ENCODE measurements at places on chromosomes 2 and 18.

- no peak for DNase-seq
These were observed 530.8 kb upstream of the ZNF804A start for GRCh38 chr2:184067502-184067901.

DNA sequence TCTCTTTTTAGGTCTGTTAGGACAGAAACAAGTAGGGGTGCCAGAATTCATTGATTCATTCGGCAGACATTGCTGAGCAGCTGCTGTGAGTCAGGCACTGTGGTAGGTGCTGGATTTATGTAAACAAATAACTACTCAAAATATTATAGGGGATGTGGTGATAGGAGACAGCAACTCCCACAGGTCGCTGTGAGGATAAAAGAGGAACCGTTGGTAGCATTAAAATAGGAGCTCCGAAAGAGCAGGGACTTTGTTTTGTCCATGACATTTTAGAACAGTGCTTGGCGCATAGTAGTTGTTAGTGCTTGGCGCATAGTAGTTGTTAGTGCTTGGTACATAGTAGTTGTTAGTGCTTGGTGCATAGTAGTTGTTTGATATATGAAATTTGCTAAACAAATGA lies 29.2 kb downstream of the ATP6V1C2 start:
- no peak for DNase-seq

DNA sequence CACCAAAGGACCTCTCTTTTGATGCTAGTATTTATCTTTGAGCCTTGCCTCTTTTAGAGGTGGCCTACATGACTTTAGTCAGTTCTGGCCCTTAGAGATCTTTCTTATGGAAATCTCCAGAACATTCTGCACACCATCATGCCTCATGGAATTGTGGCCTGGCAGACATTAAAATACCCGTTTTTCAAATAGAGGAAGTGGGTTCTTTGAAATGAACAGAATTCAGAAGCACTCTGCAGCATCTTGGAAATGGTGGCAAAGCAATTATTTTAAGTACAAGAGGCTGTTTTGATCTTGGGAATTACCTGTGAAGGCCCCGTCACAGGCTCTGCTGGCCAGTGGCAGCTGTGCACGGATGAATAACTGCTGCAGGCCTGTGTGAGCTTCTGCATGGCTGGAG lies 40.7 kb upstream of the APCDD1 start:
- DNase-seq = no peak

DNA sequence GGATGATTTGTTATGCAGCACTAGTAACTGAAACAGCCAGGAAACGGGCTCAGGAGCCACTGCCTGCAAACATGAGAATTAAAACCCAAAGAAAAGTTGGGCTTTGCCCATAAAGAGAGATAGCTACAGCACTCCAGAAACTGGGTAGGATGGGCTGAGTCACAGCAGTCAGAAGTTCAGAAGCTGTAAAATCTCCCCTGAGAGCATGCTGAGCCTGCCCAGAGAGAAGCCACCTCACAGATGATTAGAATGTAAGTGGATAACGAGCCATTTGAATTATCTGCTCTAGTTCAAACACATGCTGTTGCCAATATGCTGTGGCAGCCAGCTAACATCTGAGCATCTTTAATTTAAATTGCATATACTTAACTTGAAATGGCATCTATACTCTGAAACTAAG lies 388.1 kb upstream of the ACVR2A start:
- no peak for DNase-seq

GRCh38 chr2:72454189-72454588 lies 306.5 kb upstream of the CYP26B1 start:
- no peak for DNase-seq

DNA sequence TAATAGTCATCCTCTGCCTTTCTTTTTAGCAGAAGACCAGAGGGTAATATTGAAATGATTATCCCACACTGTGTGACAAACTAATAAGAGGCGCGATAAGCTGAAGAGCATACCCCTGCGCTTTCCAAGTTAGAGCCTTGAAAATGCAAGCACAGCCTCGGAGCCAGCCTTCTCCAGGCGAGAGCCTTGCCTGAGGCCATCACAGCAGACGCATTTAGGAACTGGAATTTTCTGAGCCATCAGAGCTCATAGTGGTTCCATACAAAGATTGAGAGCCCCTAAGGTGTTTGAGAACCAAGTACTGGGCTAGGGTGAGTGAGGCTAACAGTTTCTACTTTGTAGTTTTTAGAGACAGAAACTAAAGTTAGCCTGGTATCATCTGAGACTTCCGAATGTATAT lies 19.9 kb downstream of the PSMG2 start:
- no peak for DNase-seq

GRCh38 chr2:62706721-62707521 lies 1.4 kb downstream of the EHBP1 start:
- DNase-seq = no peak

- DNase-seq = no peak
These were observed 103.9 kb upstream of the ACVR1 start for GRCh38 chr2:157980020-157980419.

GRCh38 chr2:117858892-117859531 lies 44.5 kb downstream of the DDX18 start:
- DNase-seq = no peak

DNA sequence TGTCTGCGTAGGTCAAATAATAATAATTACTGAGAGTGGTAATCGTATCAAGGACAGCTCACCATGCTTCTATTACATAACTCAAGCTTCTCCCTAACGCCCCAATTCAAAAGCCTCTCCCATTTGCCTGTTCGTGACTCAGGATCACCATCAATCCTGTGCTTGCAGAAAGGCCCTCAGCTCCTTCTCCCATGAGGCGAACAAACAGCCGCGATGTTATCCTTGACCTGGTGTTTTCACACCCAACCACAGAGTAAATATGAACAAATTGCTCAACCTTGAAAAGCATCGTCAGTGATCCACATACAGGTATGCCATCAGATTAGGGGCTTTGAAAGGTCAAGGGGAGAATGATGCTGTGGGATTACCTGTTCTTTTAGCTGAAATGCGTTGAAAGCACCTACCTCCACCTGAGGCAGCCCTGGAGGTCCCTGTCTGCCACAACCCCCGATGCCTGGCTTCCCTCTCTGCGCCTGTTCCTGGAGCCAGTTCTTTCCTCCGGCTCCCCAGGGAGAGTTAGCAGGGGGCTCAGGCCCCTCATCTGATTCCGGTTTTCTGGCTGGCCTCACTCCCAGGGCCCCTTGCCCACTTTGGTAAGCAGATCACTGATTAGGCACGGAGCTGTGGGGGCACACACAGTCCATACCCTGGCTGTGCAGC lies 39.1 kb upstream of the ODC1 start:
- no peak for DNase-seq

- no peak for DNase-seq
These were observed 108.9 kb upstream of the XPO1 start for GRCh38 chr2:61647044-61647443.

- no peak for DNase-seq
These were observed 14.8 kb upstream of the PROC start for GRCh38 chr2:127403460-127403859.

DNA sequence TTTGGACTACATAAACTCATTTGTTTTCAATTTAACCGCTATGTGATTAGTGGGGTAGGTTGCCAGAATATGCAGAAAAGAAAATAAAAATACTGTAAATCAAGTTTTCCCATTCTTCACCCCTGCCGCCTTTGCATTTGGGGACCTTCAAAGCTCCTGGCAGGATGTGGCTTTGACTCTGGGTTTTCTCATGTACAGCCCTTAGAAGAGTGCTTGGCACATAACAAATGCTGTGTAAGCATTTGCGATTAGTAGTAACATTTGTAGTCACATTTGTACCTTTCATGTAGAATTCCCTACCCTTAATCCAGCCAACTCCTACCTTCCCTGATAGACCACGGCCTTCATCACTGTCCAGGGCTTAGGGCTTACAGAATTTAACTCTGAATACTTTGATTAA lies 262.6 kb downstream of the MREG start:
- DNase-seq = no peak

GRCh38 chr2:126413079-126413478 lies 242.9 kb upstream of the GYPC start:
- no peak for DNase-seq

GRCh38 chr2:25103287-25103871 lies 61.5 kb downstream of the EFR3B start:
- no peak for DNase-seq

GRCh38 chr2:15311926-15312325 lies 249.2 kb downstream of the NBAS start:
- no peak for DNase-seq

DNA sequence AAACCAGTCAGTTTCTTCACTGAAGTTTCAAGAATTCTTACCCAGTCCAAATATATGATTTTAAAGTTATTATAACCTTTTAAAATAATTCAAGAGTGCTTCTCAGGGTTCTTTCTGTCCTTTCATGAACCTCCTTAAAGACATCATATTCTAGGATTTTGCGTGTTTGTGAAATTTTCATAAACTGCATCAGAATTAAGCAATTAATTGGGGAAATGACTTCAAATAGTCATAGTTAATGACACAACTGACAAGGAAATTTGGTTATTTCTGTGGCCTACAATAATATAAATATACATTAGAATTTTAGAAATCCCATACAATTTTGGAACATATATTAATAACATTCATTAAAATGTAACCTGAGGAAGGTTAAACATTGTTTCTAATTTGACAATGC lies 10.5 kb downstream of the CYP27A1 start:
- no peak for DNase-seq

GRCh38 chr18:74040459-74041332 lies 106.9 kb downstream of the FBXO15 start:
- peak; percentile 24 for DNase-seq

DNA sequence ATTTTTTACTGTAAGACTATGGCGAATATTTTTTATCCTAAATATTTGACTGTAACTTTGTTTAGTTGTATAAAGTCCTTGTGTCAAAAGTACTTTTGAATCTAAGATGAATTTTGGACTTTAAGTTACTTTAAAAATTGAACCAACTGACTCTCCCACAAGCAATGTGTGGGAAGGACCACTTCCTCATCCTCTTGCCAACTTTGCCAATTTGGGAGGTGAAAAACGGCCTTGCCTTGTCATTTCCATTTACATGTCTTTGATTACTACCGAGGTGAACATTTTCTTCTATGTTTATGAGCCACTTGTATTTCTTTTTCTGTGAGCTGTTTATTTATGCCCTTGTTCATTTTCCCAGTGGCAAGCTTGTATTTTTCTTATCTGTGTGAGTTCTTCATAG lies 12.8 kb upstream of the MSGN1 start:
- no peak for DNase-seq

- DNase-seq = no peak
These were observed 81.5 kb upstream of the SLC66A3 start for GRCh38 chr2:11073776-11074175.

- peak; percentile 46 for DNase-seq
These were observed 401.2 kb downstream of the GALR1 start for GRCh38 chr18:77650799-77651385.

DNA sequence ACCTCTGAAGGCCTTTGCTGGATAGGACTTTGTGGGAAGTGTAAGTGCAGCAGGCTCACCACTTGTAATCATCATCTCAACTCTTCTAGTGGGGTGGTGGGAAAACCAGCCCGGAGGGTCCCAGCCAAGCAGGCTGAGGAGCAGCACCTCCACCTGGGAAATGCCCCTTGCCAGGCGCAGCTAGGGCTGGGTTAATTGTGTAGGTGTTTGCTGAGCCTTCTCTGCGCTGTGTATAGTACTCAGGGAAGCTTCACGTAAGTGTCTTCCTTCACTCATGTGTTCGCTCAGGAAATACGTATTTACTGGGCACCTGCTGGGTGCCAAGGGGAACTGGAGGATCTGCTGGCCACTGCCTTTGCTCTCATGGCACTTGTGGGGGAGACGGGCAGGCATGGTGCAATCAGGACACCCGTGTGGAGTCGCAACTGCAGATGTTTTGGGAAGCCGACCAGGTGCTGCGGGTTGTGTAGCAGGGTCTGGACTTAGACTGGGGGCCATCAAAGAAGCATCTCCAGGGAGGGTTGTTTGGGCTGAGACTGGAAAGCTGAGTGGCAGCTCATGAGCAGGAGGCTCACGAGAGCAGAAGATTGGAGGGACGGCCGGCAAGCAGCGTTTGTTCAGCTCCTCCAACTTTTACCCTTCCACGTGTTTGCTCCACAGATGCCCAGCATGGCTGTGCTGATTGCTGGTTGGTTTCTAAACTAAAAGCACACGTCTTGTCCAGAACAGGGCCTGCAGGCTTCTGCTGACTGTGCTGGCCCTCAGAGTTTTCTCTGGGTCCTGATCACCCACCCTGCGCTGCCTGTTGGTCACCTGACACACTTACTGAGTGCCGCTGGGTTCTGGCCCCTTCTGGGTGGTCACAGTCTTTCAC lies 164.6 kb downstream of the LDLRAD4 start:
- DNase-seq = no peak

GRCh38 chr18:67216846-67217245 lies 299.7 kb downstream of the DSEL start:
- no peak for DNase-seq

- no peak for DNase-seq
These were observed 86.2 kb upstream of the COL5A2 start for GRCh38 chr2:189265696-189266320.

DNA sequence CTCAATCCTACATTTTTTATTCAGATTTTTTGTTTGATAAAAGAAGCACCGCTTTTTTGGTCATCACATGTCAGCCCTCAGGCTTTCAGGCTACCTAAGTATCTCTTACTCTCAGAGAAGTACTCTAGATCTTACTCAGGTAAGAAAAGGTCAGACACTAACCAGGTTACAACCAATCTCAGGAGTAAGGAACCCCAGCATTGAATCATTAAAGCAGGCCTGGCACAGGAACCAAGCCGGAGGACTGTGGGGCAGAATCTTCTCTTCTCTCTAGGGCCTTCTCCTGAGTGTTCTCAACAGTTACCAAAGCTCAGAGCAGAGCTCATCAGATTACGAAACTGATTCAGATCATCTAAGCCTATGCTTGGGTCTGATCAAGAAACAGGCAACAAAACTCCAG lies 28.2 kb downstream of the RBMS1 start:
- DNase-seq = no peak

DNA sequence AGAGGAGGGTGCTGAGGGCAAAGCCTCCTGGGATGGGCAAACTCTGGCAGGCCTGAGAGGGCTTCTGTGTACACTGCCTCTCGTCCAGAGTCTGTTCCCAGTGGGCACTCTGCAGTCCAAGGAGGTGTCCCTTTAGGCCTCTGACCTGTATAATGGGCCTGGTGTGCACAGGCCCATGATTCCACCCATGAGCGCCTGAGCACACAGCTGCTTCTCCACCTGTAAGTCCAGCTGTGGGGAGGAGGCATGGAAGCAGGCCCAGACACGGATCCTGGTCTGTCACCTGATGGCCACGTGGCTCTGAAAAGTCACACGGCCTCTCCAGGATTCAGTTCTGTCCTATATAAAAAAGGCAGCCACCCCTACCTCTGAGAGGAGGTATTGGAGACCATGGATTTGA lies 57.0 kb downstream of the PARD6G start:
- DNase-seq = no peak

GRCh38 chr2:111912547-111912946 lies 14.1 kb downstream of the MERTK start:
- DNase-seq = no peak

Measured in memory B cell (primary cell).